Stimulated activated CD8-positive, alpha-beta memory T cell treated with anti-CD3 and anti-CD28 coated beads, Interleukin-2, amount 100 ng/mL, for 1 hour (primary cell): ENCODE measurements at places on chromosomes 4 and X.

DNA sequence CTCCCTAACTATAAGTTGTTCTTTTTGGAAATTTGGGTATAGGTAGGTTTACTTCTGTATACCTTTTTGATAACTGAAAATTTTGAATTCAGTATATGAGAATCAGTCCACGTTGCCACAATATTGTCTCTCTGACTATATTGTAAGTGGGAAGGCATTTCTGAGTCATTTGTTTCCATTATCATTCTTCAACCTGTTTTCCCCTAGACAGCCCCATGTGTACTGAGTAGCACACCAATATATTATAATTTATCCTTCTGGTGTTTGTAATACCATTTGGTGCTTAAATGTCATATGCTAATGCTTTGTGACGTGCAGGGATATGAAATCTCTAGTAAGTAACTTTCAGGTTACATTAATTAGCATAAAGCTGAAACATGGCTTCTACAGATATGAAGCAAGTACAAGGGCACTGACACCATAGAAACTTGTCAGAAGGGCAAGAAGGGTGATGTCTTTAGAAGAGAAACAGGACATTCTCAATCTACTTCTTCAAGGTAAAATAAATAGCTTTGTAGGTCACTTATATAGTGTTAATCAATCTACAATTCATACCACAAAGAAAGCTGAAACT lies 27.7 kb downstream of the PAK3 start:
- no peak for DNase-seq

DNA sequence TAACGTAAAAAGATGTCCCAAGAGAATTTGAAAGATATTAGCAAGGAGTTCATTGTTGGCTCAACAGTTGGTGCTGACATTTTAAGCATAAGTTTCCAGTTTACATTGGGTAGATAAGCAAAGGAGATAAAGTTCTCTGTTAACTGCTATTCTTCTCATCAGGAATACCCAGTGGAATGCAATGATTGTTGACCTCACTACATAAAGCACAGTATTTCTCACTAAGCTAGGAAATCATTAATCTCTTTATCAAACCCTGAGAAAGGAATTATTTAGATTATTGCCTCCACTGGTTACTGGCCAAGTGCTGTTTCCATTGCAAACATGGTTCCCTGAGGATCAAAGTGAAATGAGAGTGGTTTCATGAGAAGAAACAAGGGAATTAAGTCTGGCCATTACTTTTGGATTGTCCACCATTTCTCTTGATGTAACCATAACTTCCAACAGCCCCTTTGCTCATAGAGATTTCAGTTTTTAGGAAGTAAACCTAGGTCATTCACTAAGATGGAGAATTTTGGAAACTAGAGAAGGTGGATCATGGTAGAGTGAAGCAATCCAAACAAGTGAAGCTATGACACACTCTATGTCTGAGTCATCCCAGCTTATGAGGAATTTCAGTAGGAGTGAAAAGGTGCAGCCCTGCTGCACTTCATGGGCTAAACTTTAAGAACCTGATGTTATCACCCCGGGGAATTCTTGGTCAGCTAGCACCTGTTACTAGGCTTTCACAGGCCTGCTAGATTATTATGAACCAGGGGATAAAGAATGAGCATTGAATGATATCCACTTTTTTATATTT lies 163.4 kb downstream of the AREG start:
- no peak for DNase-seq

GRCh38 chr4:165965503-165965902 lies 92.5 kb downstream of the TLL1 start:
- DNase-seq, result no peak

DNA sequence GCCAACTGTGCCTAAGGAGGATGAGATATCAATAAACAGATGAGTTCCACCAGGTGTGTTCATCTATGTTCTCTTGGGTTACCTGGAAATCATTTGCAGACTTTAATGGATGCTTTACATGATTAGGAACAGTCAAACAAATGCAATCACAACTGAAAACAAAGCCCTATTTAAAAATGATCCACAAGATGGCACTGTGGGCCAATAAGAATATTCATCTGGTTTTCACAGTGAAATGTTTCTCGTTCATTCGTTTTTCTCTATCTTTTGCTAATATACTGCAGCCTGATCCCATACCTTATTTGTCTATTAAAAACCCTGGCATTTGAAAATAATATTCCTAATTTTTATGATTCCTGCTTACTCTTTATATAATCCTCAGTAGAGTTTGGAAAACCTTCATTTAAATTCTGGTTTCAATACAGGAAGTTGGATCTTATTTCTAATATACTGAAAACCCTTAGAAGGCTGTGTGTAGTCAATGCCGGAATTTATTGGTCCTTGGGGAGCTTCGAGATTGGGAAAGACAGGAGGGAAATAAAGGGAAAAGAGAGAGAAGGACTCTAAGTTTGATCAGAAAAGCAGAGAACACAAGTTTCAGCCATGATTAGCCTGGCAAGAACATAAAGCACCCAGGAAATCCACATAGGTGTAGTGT lies 63.8 kb upstream of the TAPT1 start:
- no peak for DNase-seq

DNA sequence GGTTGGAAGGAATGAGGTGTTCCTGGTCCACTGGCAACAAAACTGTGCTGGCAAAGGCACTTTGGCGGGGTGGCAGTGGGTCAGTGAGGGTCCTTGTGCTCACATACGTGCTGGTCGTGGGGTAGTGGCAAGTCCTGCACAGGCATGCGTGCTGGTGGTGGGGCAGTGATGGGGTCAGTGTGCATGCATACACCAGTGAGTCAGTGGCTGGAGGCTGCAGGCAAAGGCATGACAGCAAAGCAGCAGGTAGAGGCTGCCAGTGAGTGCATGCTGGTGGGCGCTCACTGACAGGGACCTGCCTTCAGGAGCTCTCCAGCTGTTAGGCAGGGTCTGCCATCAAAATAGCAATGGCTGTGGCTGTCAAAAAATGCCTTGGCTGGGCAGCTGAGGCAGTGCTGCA lies 42.1 kb downstream of the TMPRSS11E start:
- DNase-seq, result no peak

DNA sequence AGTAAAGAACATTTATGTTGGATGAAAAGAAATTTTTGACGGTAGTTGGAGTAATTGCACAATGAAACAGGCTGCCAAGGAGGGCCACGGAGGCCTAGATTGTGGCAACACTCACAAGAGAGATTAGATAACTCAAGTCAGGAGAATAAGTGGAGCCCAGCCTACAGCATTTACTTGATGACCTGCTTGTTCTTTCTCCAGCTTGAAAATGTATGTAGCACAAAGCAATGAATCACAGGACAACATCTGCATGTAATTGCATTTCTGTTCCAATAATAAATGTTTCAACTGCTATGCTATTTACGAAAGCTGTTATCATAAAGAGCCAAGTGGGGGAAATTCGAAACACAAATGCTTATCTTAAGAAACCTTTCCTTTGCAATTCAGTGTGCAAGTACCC lies 221.2 kb upstream of the MID1 start:
- DNase-seq, result no peak

DNA sequence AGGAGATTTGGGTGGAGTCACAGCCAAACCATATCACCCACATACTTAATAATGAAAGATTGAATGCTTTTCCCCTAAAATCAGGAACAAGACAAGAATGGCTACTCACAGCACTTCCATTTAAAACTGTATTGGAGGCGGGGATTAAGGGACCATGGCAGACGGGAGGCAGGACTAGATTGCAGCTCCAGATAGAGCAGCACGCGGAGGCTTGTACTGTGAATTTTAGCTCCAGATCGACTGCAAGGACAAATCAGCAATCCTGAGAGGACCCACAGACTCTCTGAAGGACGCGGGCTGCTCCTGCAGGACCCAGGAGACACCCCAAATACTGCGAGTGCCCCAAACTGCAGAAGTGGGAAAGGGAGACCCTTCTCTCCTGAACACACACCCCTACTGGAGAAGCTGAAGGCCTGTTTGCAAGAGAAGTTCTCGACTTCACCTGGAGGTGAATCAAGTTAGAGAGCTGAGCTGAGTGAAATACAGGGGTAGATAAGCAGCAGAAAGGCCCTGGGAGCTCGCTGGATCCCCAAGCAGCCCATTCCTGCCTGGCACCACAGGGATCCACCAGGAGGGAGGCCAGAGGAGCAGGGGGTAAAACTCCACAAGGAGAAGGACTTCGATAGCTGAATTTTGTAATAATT lies 207.4 kb upstream of the INTU start:
- DNase-seq, result no peak

DNA sequence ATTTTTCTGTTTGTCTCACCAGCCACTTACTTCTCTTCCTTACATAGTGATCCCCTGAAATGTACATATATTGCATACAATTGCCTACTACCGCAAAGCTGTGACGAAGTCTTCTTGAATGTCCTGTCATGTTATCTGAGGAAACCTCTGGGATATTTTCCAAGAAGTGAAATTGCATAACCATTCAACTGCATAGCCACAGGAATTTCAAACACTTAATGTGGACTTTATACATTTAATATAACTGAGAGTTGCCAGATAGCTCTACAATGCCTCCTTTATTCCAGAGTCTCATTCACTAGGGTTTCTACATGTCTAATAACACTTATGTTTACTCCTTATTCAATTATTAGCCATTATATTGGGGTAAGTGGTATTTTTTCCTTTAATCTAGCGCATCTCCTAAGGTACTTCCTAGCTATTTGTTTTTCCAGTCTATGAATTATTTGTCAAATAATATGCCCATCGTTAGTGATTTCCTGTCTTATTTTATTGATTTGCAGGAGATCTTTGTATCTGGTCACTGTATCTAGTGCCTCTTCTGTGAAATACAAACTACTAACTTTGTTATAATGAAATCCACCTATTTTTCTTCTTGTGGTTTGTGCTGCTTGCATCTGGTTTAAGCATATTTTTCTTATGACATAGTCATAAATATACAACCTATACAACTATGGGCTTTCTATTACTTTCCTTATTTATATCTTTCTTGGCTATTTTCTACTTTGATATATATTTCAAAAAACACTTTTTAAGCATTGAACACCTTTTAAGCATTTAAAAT lies 69.2 kb upstream of the GRID2 start:
- no peak for DNase-seq
